Keratinocyte (primary cell): ENCODE measurements at places on chromosomes 3 and 15.

DNA sequence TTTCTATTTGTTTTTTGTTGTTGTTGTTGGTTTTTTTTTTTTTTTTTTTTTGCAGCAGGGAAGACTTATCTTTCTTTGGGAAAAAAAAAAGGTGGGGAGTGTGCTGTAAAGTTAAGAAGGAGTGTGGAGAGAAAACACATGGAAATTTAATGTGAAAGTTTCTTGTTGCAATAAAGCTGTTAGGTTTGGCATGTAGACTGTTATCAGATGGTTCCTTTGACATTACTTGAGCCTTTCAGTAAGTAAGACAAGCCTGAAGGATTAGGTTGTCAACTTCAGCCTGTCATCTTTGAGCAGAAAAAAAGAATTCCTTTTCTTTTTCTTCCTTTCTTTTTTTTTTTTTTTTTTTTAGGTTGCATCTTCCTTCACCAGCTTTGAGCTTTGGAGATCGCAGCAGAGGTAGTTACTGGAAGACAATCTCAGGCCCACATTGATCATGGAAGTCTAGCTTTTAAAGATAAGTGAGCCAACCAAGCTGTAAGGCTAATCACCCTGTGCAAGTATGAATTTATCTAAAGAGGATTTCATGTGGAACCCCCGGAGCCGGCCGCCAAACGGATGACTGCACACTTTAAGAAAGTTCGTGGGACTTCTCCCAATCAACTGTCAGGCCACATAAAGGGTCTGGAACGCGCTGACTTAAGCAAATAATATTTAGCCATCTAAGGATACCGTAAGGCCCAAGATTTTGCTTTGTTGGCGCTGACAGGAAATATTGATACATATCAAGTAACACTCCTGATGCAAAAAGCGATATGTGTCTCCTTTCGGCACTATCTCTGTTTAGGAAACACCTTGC lies 1040.1 kb upstream of the NR2F2 start:
- no peak for DNase-seq

GRCh38 chr15:78055919-78056713 lies 21.4 kb downstream of the TBC1D2B start:
- DNase-seq, result no peak

DNA sequence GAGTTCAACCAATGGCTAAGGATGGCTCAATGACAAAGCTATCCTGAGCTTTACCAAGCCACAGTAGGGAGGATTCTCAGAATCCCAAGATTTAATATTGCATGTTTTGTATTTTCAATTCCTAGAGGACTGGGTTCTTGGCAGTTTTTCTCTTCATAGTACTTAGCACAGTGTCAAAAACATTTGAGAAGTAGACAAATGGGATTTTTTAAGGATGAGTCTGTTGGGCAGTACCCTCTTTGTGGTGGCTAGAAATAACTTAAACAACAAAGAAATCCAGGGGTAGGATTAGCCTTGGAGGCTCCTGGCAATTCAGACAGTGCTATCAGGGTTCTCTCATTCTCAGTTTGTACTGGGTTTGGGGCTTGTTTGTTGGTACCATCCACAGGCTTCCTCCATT lies 212.8 kb upstream of the RORA start:
- no peak for DNase-seq

DNA sequence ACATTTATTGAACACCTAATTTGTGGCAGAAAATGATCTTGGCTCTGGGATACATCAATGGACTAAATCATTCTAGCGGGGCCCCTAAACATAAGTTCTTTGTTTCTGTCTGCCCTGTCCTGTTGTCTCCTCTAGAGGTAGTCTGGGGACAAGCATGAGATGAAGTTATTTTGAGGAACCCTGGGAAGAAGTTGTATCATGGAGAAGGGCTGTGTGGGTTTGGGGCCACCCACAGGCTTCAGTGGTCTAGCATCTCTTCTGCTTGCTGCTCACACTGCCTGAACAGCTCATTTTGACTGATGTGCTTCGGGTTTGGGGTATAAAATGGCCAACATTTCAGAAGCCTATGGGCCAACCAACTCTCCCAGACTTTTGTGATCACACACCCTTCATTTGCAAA lies 50.3 kb upstream of the OSBPL11 start:
- no peak for DNase-seq

GRCh38 chr3:8734137-8734878 lies 706 bp downstream of the CAV3 start:
- DNase-seq, result no peak

- DNase-seq, result no peak
These were observed 225.7 kb upstream of the PPP2R3A start for GRCh38 chr3:135739779-135740178.

GRCh38 chr3:134640378-134640777 lies 10.4 kb downstream of the KY start:
- DNase-seq, result no peak

DNA sequence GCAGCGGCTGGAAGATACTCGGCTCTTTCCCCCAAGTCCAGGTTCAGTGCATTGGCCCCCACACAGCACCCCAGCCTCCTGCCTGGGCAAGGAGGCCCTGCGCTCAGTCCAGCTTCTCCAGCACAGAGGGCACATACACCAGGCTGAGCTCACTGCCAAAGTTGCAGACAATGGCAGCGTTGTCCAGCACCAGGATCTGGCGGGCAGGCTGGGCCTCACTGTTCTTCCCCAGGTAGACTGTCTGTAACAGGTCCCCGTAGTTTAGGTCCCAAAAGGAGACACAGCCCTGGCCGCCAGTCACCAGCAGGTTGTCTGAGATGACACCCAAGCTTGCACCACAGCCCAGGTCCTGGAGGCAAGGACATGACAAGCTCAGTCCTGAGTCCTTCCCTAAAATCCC lies 32.9 kb downstream of the PTPN23 start:
- DNase-seq, result no peak

GRCh38 chr3:140920029-140920428 lies 21.6 kb upstream of the SLC25A36 start:
- no peak for DNase-seq

DNA sequence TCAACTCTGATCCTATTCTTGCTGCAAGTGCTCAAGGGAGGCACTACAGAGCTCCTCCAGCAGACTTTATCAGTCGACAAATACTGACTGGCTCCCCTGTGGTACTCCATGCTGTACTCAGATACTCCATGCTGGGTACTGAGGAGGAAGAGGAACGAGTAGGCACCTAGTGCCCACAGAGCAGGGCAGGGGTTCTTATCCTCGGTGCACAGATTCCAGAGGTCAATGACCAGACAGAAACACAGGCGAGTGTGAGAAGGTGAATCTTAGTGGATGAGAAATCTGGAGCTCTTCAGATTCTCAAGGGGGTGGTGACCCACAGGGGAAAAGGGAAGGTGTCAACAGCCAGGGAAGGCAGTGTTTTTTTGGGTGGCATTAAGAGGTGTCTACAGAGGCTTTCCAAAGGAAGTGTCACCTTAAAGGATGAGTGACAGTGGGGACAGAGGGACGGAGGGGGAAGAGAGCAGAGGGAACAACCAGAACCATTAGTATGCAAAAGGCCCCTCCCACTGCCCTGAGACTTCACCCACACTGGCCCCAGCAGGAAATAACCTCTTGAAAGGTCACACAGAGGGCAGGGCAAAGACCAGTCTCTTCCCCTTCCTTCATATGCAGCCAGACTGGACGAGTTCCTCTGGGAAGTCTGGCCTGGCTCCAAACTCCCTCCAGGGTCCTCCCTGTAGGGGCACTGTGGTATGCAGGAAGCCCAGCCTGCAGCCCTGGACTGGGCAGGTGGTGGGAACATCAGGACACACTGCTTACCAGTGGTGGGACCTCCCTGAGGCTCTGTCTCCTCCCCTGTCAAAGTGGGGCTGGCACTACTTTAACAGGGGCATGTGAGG lies 27.5 kb downstream of the CCDC12 start:
- no peak for DNase-seq

GRCh38 chr3:61620073-61620472 lies 58.7 kb downstream of the PTPRG start:
- no peak for DNase-seq

GRCh38 chr3:123653221-123653682 lies 68.4 kb upstream of the HACD2 start:
- no peak for DNase-seq

DNA sequence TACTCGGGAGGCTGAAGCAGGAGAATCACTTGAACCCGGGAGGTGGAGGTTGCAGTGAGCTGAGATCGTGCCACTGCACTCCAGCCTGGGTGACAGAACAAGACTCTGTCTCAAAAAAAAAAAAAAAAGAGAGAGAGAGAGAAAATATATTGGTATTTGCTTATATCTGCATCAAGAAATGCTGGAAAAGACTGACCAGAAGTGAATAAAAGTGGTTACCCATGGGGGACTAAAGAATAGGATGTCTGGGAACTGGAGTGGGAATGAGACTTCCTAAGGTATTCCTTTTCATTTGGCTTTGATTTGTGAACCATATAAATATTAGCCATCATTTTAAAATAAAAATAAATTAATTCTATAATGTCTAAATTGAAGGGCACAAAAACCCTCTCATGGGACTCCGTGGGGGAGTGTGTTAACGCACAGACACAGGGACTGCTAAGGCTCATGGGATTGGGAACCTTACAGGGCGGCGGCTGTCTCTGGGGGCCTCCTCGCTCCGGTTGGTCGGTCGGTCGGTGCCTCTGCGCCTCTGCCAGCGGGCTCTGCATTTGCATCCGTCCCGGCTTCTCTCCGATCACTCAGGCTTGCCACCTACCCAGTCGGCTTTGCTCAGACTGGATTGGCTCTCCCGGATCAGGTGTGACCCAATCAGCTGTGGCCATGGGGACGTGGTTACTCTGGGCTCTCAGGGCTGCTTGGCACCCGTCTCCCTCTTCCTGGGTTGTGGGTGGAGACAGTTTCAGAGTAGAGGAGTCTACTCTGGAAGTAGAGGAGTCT lies 12.7 kb upstream of the TSPAN3 start:
- DNase-seq, result peak; percentile 56

DNA sequence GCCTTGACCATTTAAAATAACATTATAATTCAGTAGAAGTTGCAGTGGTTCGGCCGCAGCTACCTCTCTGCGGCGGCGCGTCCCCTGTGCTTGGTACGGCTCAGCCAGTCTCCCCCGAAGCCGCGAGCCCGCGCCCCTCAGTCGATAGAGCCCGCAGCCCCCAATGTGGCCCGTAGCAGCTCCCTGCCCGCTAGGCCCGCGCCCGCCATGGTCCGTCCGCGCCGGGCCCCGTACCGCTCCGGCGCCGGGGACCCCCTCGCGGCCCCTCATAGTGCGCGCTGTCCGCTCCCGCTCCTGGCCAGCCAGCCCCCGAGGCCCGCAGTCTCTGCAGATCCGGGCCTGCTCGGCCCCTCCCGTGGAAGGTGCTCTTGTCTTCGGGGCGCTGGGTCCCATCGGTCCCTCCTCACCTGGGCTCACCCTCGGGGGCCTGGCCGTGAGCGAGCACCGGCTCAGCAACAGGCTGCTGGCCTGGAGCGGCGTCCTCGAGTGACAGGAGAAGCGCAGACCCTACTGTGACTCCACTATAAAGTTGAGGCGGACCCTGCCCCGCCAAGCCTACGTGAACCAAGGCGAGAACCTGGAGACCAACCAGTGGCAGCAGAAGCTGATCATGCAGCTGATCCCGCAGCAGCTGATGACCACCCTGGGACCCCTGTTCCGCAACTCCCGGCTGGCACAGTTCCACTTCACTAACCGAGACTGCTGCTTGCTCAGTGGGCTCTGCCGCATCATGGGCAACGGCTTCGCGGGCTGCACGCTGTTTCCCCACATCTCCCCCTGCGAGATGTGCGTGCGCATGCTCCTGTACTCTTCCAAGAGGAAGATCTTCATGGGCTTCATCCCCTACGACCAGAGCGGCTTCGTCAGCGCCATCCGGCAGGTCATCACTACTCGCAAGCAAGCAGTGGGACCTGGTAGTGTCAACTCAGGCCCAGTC lies 21.8 kb upstream of the GPR156 start:
- DNase-seq, result no peak

DNA sequence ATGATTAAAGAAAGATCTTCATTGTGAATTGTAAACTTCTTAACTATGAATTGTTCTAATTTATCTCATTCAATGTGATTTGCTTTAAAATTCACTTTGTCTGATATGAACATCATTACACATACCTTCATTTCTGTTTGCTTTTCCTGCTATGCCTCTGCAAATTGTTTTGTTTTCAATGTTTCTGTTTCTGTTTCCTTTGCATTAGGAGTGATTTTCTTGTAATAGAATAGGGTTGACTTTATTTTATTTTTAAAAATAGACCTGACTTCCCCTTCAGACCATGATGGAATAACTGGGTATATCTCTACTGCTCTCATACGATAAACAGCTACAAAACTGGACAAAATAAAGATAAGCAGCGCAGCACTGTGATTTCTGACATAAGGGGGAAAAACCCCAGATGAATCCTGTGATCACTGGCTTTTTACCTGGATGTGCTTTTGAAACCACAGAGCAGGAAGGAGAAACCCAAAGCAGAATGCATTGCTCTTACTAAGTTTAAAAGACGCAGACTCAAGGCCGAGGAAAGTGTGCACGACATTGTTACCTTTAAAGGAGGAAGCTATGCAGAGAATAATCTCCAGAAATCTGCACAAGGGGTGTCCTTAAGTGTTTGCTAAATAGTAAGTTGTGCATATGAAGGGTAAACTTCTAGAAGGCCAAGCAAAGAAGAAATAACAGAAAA lies 420.2 kb downstream of the TBC1D5 start:
- no peak for DNase-seq

- DNase-seq, result no peak
These were observed 51.5 kb upstream of the MYZAP start for GRCh38 chr15:57540211-57540610.

DNA sequence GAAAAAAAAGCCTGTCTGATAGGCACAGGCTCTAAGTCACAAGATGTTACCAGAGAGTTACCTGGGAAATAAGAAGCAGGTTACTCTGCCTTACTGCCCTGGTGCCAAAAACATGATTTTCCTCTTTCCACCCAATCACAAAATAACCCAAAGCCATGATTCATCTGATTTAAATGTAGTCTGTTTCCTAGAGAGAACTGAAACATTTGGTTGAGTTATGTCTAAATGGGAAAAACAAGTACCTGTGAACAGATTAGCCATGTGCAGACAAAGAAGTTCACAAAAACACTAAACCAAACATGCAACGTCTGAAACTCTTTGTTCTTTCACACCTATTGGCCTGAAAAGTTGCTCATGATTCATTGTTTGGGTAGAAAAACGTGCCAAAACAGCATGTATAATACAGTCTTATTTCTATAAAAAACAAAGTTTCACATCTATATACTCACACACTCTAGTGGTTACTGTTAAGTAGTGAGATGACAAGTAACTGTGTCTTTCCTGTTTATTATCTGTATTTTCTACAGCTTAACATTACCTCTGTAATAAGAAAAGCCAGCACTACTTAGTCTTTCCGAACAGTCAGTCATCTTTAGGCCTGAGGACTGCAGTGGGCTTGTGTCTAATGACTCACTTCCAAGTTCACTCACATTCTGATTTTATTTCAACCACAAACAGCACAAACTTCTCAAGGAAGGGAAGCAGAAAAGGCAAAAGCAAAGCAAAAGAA lies 30.2 kb downstream of the FAM174B start:
- no peak for DNase-seq

DNA sequence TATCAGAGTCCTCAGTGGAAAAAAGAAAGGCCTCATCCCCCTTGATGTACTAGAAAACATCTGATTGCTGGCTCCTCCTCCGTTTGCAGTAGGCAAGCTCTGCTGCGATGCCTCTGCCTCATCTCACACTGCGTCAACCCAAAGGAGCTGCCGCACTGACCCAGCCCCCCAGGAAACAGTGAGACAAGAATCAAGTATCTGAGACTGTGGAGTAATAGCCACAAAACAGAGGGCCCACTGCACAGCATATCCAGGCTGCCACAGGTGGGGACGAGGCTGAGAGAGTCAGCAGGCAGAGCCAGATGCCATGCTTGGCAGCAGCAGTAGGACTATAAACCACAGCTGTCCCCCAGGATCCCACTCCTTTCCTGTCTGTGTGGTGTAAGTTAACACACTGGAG lies 165.9 kb downstream of the STAC start:
- no peak for DNase-seq
